ENCODE measurements at places on chromosomes 7 and 10. TPM values are rescaled to one million over a fixed set of nuclear protein-coding genes. Genes with fewer than 3 reads are reported as not detected.

ANK3 gene
- 12.4 TPM for total RNA-seq

MYOZ1 gene
- total RNA-seq = not detected

DNAH11 gene
- total RNA-seq = 1.3 TPM

TAS2R41 gene
- total RNA-seq = not detected

VWDE gene
- 0.07 TPM for total RNA-seq

EFCAB10 gene
- not detected for total RNA-seq

LRRC61 gene
- 0.07 TPM for total RNA-seq

GTF2IRD1 gene
- total RNA-seq = 5.4 TPM

COL26A1 gene
- total RNA-seq = not detected

ENO4 gene
- total RNA-seq = 0.07 TPM

LOXL4 gene
- 1.3 TPM for total RNA-seq

SEMA3E gene
- total RNA-seq = not detected

TYW1B gene
- 8.9 TPM for total RNA-seq

CTAGE8 gene
- total RNA-seq = 0.04 TPM

HTR7 gene
- 0.28 TPM for total RNA-seq

VGF gene
- total RNA-seq = not detected

SFRP5 gene
- total RNA-seq = not detected

PALD1 gene
- total RNA-seq = 90.4 TPM

COL28A1 gene
- total RNA-seq = not detected

ABI1 gene
- total RNA-seq = 40.3 TPM

KCNIP2 gene
- total RNA-seq = 0.25 TPM

PAX2 gene
- total RNA-seq = not detected

CDC14C gene
- not detected for total RNA-seq

RELN gene
- 7.9 TPM for total RNA-seq

XRCC2 gene
- total RNA-seq = 6.7 TPM

AKR1D1 gene
- not detected for total RNA-seq

CDHR3 gene
- total RNA-seq = 1.4 TPM

SYNPO2L gene
- total RNA-seq = not detected

PNLIP gene
- total RNA-seq = not detected

MINDY4 gene
- total RNA-seq = 2.2 TPM

MGMT gene
- total RNA-seq = 9.9 TPM

FASTK gene
- 67.0 TPM for total RNA-seq

RASA4B gene
- total RNA-seq = 1.5 TPM

Data from pulmonary artery endothelial cell (primary cell).